ENCODE measurements at places on chromosomes 2 and 18.

DNA sequence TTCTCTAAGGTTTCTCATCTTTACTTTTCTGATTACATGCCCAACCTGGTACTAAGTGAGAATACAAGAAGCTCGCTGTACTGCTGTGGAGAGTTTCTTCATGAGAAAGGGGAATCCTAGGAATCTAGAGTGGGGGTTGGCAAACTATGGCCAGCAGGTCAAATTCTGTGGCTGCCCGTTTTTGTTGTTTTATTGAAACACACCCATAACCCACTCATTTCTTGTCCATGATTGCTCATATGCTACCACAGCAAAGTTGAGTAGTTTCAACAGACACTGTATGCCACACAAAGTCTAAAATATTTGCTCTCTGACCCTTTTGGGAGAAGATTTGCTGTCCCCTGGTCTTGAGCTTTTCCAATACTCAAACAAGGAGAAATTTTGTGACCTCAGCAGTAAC lies 58.8 kb downstream of the C2orf74 start:
- no peak for DNase-seq

DNA sequence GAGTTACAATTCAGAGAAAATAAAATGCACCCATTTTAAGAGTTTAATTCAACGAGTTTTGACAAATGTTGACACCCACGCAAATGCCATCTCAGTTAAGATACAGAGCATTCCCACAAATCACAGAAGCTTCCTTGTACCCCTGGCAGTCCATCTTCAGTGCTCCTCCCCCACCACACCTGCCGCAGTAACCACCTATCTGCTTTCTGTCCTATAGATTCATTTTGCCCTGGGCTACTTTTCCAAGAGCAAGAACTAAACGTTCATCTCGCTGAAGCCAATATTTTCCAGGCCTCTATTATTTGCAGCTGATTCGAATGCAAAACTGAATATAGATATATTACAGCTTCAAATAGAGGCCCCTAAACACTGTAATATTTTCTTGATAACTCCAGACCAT lies 13.4 kb upstream of the HPCAL1 start:
- DNase-seq = no peak

DNA sequence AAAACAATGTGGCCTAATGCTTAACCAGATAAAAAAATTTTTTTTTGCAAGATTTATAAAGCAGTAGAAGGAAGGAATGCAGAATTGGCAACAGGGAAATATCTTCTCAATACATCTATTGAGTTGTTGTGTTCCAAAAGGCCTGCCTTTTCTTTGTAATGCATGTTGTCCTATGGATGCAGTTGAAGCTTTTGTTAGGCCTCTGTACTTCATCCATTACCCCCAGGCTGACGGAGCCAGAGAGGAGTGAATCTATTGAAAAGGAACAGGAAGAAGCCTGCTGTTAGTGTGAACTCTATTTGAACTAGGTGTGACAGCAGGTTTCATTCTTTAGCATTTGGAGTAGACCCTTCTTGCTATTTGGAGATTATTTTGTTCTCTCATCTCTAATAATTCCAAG lies 56.5 kb downstream of the MTX2 start:
- DNase-seq = no peak

DNA sequence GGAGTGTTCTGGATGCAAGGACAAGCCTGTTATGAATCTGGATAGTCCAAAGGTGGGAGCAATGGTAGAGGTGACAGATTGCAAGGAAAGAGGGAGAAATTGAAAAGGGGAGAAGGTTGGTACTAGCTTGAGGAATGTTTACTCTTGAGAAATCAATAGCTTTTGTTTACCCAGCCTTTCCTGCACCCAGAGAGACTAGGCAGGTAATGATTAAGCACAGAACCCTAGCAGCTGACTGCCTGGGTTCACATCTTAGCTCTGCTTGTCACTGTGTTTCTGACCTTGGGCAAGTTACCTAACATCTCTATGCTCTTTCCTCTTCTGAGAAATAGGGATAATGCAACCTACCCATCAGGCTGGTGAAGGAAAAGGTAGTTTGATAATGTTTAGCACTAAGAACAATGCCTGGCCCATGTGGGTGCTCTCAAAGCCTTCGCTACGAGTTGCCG lies 178.6 kb downstream of the MGAT5 start:
- no peak for DNase-seq

- no peak for DNase-seq
Measured at GRCh38 chr2:179302764-179303571, 38.3 kb upstream of the SESTD1 start.

DNA sequence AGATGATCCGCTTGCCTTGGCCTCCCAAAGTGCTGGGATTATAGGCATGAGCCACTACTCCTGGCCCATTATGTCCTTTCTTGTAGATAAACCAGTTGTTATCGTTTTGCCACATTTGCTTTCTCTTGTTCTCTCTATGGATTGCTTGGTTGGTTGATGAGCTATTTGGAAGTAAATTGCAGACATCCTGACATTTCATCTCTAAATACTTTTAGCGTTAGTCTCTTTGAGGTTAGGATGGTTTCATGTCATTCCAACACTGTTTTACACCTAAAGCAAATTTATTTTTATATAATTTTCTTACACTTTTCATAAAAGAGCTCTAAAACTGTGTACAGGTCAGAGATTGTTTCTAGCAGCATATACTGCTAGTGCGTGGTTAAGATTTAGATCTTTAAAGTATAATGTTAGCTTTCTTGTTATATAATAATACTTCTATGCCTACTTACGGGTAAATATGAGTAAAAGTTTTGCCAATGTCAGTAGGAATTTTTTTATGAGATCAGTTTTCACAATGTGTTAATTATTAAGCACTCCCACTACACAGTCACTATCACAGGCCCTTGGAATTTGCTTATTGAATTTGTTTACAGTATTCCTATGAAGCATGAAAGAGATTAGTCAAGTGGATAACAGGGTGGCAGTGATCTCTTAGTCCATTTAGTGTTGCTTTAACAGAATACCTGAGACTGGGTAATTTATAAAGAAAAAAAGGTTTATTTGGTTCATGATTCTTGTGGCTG lies 10.3 kb downstream of the POLI start:
- DNase-seq = no peak
